ENCODE measurements at places on chromosomes 2 and 18.

GRCh38 chr18:41128126-41128525 lies 826.9 kb upstream of the PIK3C3 start:
- no peak for DNase-seq

GRCh38 chr2:60556576-60557485 lies 3.4 kb upstream of the BCL11A start:
- DNase-seq, result no peak

- peak; percentile 16 for DNase-seq
These were observed 4.0 kb downstream of the BAZ2B start for GRCh38 chr2:159612255-159612901.

- DNase-seq, result peak; percentile 3
These were observed 127.4 kb downstream of the CCDC102B start for GRCh38 chr18:68925268-68925667.

GRCh38 chr2:239636808-239637207 lies 236.0 kb upstream of the HDAC4 start:
- peak; percentile 36 for DNase-seq

DNA sequence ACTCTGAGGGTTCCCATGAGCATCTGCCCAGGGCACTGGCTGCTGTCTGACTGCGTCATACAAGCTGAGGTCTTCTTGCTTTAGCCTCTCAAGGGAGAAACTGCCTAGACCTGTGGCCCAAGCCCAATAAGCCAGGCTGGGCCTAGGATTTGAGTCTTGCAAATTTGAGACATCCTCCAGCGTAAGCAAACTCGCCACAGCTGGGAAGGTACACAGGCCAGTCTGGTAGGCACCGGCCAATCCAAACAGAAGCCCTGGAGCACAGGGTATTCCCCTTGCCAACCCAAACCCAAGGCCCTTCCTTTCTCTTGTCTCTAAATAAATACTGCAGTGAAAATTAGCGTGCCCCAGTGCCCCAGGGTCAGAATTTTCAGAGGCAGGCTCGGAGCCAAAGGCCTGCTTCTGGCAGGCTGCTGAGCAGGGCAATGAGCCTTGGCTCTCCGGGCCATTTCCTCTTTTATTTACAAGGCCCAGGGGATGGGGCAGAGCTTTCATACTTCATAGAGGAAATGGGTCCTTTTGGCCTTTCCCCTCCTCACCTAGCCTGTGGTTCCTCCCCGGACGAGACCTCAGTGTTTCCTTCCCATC lies 33.3 kb downstream of the POLR1A start:
- DNase-seq, result peak; percentile 71
